ENCODE measurements at places on chromosomes 12 and 14.

GRCh38 chr14:53628732-53629430, 327.7 kb downstream of the BMP4 start:
- no peak for DNase-seq

DNA sequence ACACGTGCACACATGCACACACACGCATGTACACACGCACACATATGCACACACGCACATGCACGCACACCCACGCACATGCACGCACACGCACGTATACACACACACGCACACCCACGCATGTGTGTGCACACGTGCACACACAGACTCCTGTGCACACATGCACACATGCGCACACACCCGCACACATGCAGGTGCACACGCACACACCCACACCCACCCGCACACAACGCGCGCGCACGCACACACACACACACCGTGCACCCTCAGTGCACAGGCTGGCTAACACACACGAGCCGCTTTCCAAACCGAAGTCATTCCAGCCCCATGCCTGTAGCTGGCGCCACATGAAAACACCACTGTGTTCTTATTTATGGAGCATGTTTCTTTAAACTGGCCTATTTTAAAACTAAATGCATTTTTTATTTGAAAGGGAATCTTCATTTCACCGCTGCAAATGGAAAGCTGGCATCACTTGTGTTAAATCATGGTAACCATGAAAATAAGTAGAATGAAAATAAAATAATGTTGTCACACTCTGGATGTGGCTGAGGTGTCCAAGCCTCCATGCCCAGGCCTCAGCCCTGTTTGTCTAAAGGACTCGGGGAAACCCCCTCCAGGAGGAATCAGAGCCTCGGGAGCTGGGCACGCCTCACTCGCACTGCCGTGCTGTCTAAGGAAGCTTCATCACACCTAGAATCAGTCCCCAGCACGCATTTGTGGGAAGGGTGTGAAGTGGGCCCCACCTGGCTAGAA, 45.1 kb downstream of the GALNT9 start:
- no peak for DNase-seq

DNA sequence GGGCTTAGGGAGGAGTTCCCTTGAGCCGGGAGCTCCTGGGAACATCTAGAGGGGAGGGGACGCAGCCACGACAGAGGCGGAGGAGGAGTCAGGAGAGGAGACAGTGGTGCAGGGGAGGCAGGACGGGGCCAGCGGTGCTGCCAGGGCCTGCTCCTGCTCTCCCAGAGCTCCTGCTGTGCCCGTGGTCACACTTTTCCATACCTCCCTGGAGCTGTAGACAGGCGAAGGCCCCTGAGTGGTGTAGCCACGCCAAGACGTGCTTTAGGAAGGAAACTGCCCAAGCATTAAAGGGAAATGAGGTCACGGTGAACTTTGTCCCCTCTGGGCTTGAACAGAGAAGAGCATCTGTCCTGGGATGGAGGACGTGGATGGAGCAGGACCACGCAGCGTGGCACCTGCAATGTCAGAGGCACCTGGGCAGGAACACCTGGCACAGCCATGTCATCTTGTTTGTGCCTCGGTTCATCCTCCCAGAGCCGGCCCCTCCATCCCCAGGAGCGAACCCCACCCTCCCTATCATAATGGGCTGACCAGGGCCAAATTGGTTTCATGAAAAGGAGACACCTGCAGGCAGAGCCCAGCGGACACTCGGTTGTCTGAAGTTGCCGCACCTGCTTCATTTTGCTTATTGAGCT, 239.5 kb upstream of the SFSWAP start:
- no peak for DNase-seq

DNA sequence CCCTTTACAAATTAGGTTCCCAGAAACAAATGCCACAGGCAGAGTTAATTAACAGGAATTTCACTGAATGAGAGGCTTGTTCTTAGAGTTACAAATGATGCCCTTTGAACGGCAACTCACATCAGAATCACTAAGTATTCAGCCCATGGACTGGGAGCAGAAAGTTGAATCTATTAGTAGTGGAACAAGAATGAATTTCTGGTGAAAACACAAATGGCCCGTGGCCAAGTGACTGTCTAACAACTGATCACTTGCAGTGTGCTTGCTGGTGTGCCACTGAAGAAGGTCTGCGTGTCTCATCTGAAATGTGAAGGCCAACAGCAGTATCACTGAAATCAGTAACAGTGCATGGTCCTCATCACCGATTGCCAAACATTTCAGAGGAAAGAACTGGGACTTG, 893.4 kb upstream of the TMEM132C start:
- no peak for DNase-seq

GRCh38 chr14:58368956-58369355, 26.8 kb upstream of the TOMM20L start:
- DNase-seq = no peak

DNA sequence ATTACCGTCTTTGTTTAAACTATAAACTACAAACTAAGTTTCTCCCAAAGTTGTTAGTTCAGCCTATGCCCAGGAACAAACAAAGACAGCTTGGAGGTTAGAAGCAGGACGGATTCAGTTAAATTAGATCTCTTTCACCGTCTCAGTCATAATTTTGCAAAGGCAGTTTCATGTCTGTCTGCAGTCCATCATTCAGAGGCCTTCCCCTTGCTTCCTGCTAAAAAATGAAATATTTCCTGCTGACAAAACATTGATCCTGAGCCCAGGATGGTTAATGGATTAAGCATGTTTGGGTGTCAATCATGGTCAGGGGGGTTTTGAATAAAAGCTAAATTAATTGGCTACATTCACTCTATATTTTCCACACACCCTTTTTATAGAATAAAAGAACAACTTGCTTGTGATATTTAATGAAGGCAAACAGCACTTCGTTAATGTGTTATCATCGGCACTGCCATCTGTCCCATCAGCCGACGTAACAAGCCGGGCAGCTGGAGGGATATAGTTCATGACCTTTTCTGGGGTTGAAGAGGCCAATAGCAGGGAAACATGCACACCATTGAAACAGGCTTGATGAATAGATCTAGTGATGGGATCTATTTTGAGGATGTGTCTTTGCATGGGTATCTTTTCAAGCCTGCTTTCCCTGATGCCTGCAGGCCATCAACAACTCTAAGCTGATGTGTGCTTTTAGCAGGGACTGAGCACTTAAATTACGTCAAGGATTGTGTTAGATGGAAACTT, 521.3 kb upstream of the TMEM132C start:
- no peak for DNase-seq

DNA sequence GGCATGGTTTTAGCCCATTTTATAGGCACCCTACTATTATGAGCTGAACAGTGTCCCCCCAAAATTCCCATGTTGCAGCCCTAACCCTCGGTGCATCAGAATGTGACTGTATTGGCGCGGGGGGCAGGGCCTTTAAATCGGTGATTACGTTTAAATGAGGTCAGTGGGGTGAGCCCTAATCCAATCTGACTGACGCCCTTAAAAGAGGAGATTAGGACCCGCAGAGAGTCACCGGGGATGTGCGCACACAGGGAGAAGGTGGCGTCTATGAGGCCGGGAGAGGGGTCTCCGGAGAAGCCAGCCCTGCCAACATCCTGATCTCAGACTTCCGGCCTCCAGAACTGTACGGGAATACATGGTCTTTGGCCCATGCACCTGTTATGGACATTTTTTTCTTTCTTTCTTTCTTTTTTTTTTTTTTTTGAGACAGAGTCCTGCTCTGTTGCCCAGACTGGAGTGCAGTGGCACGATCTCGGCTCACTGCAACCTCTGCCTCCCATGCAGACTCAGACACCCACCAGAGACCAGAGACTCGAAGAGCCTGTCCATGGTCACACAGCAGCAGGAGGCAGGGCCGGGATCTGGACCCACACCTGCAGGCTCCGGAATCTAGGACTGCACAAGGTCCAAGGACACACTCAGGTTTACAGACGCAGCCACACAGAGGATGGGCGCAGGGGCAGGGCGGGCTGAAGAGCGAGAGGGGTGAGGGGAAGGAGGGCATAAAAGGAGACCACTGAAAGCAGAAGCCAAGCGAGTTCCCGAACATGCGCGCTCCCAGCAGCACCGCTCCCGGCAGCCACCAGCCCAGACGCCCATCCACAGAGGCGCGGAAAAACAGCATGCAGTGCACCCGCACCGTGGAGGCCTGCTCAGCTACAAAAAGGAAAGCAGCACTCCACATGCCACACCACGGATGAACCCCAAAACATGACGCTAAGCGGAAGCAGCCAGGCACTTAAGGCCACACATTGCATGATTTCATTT, 19.0 kb downstream of the SCARB1 start:
- DNase-seq = no peak

GRCh38 chr14:54170301-54170700, 213.7 kb upstream of the BMP4 start:
- no peak for DNase-seq

DNA sequence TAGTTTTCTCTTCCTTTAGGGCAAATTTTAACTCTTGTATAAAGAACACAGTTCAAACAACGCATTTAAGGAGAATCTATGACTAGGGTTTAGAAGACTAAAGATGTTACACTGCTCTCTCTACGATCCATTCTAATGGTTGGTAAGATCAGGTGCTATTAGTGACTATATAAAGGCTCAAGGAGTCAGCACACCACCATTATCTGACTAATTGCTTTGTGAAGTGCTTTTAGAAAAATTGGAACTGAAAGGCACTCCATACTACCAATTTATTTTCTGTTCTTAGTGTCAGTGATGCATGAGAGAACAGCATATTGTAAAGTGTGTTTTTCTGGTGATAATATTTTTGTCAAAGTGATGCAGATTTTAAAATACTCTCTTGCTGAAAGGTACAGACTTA, 136.8 kb downstream of the SYT1 start:
- no peak for DNase-seq

DNA sequence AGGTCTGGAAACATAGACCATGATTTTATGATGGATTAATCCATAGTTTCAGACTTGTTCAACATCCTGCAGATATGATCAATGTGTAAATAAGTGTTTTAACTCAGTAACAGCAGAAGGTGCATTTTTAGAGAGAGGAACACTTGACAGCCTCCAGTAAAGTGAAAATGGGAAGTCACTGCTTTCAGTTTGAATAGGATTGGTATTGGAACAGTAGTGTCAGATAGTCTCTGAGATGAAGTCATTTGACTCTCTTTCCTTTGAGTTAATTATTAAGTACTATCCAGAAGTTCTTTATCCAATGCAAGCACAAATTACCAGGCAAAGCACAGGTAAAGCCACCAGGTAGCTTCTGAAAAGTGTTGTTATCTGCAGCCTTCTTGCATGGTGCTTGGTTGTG, 14.5 kb upstream of the NAV3 start:
- no peak for DNase-seq

DNA sequence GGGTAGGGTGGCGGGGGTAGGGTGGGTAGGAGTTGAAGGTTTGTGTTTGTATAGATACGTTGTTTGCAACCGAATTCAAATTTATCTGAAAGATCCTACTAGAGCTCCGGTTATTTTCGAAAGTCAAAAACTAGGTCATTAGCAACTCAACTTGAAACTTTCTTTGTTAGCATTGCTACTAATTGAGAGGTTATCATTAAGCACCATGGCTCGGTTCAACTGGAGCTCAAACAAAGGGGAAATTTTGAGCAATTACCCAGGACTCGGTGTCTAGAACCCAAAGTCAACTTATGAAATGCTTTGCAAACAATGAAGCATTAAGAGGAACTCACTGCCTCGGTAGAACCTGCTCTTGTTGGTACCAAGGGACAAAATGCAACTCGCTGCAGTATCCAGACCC, 207.7 kb downstream of the BCAT1 start:
- DNase-seq = no peak

DNA sequence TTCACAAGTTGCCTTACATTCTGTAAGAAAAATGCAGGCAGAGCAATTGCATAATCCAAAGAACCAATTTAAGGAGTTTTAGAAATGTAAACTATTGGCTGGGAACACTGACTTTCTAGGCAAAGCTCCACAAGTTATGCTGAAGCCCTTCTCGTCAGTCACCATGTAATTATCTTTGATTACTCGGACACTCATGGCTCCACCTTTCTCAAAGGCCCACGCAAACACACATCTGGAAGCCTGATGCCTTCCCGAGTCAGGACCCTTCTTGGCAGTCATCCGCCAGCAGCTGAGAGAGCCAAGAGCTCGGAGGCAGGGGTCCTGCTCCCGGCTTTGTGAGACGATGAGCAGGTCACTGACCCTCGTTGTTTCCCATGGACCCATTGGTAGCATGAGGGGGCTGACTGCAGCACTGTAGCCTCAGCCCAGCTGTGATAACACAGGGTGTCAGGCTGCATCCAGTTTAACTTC, 202.2 kb downstream of the TMEM132D start:
- DNase-seq = no peak

- DNase-seq = peak; percentile 51
Observed at GRCh38 chr14:101665478-101666078, 95.9 kb upstream of the PPP2R5C start.

DNA sequence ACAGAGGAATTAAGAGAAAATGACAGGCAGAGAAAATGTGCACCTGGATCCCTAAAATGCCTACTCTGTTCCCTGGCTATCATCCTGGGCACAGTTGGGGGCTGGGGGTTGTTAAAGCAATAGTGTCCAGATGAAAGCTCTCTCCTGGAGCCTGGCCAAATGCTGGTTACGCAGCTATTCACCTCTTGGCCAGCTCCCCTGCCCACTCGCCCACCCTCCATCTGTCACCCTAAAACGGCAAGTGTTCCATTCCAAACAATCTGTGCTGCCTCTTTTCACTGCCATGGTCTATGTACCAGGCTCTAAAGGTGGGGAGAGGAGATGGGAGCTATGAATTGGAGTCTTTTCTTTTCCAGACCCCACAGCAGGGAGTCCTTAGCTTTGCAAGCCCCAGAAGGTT, 24.7 kb upstream of the NPFF start:
- no peak for DNase-seq

GRCh38 chr12:105433804-105434203, 103.3 kb downstream of the C12orf75 start:
- DNase-seq = no peak

- DNase-seq = no peak
Observed at GRCh38 chr12:96828169-96828789, 78.8 kb upstream of the NEDD1 start.

- DNase-seq = no peak
Observed at GRCh38 chr12:49496417-49497360, 42.1 kb upstream of the KCNH3 start.
